NCI-H510A treated with DMSO at 0.1 percent for 48 hours (cell line): ENCODE measurements at places on chromosomes 12 and 14.

GRCh38 chr12:75656648-75657047 lies 145.2 kb upstream of the KRR1 start:
- no peak for DNase-seq

DNA sequence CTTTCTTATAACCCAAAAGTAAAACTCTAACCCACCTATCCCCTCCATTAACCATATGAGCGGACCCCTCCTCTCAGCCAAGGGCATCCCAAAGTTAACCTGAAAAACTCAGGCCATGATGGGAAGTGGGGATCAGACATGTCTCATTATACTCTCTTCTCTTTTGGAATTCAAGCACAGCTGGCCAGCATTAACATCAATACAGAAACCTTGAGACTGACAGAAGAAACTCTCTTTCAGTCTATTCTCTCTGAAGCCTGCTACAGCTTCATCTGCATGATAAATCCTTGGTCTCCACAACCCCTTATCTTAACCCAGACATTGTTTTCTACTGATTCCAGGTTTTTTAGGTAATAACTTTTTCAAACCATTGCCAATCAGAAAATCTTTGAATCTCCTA lies 17.5 kb upstream of the SLCO1B3 start:
- no peak for DNase-seq

- no peak for DNase-seq
Measured at GRCh38 chr12:2125651-2126522, 73.1 kb downstream of the CACNA1C start.

GRCh38 chr12:117022465-117022864 lies 76.8 kb downstream of the TESC start:
- no peak for DNase-seq

GRCh38 chr12:66176105-66176900 lies 6.5 kb upstream of the TMBIM4 start:
- DNase-seq = no peak

DNA sequence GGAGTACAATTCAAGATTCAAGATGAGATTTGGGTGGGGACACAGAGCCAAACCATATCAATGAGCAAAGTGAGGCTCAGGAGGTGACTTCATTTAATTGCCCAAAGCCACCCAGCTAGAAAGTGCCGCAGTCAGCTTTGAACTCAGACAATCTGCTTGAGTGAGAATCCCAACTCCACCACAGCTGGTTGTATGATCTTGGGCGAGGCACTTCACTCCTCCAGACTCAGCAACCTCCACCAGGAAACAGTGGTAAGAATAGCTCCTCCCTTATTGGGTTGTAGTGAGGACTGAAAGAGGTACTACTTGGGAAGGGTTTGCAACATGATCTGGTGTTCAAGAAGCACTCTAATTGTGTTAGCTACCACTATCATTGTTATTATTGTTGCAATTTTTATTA lies 129.2 kb upstream of the RFLNA start:
- no peak for DNase-seq

GRCh38 chr12:56878010-56878339 lies 56.2 kb downstream of the SDR9C7 start:
- no peak for DNase-seq

DNA sequence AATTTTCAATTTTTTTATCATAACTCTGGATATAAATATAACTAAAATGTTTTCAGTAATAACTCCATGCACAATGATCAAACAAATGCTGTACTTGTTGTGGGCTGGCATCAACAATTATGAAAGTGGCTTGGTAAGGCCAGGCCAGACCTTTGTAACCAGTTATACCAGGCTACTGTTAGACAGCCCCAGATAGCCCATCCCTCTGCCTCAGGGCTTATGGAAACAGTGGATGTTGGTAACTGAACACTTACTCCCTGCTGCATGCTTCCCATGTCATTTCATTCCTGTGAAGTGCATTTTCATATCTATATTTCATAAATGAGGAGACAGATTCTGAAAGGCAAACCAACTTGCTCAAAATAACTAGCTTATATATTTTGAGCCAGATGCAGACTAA lies 195.0 kb downstream of the SYT1 start:
- DNase-seq = no peak

DNA sequence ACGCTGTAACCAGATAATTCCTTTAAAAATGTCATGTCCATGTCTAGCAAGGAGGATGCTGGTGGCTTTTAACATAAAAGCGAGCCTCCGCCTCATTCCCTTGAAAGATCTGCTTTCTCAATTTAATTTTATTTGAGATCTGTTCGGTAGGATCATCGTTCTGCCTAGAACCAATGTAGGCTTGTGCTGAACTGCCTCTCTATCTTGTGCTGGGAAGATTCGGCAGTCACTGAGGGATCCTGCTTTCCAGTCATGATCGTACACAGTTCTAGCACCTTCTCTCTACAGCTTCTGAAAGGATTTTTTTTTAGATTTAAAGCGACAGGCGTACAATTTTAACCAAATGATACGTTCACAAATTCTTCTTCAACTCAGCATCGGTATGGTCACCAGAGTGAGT lies 54.3 kb downstream of the PEBP1 start:
- DNase-seq = peak; percentile 62

- peak; percentile 92 for DNase-seq
Measured at GRCh38 chr12:64256166-64256800, 34.2 kb upstream of the KICS2 start.

- DNase-seq = no peak
Measured at GRCh38 chr12:43917896-43918295, 82.0 kb downstream of the TMEM117 start.

- peak; percentile 9 for DNase-seq
Measured at GRCh38 chr14:86166541-86166940, 636.6 kb downstream of the FLRT2 start.

GRCh38 chr14:68998062-68998461 lies 19.0 kb upstream of the ACTN1 start:
- no peak for DNase-seq

DNA sequence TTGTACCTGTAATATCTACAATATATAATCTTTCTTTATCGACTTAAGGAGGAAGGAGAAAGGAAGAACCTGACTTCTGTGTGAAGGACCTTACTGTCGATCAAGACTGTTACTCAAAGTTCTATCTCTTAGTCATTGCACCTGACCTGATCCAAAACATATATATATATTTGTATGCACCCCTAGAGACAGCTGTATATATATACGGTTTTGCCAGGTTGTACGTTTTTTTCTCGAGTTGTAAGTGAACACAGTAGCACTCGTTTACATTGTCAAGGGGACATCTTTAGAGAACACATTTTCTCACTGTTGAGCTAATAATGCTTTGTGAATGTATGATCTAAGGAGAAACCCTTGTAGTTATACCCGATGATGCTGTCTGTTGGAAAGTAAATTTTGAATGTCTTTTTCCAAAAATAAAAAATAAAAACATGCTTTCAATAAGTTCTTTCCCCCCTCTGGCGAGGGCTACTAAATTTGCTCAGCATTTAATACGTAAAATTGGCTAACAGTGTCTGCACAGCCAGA lies 536 bp upstream of the SLC35E3 start:
- DNase-seq = no peak

- DNase-seq = no peak
Measured at GRCh38 chr12:93552427-93552826, 20.0 kb upstream of the SOCS2 start.

DNA sequence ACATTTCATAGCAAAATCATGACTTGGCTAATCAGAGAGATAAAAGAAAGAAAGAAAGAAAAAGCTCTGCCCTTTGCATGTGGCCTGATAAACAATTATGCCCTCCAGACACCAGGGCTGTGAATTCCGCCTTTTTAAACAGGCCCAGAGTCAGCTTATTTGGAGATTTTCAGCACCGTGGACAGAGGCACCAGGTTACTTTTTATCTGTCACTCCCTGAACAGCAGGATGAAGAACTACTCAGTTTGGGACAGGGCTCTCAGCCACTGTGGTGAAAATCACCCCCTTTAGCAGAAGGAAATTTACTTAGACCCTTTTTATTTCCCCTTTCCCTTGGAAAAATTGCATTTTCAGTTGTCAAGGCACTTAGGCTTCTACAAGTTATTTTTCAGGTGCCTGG lies 359.9 kb downstream of the NRXN3 start:
- no peak for DNase-seq

DNA sequence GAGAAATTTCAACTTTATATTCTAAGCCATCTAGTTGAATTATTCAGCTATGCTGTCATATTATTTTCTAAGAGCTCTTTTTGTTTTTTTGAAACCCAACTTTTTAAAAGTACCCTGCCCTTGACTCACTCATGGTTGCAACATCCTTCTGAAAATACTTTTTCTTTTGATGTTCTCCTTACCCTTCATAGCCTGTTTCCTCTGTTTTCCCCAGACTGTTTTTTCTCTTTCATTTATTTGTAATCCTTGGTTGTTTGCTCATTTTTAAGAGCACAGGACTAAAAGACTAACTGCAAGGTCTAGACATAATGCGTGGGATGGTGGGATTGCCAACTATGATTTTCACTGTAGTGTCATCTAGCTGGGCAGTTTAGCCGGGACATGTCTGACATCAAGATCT lies 21.2 kb upstream of the CDKL1 start:
- no peak for DNase-seq

- no peak for DNase-seq
Measured at GRCh38 chr12:11795913-11796459, 146.5 kb downstream of the ETV6 start.

DNA sequence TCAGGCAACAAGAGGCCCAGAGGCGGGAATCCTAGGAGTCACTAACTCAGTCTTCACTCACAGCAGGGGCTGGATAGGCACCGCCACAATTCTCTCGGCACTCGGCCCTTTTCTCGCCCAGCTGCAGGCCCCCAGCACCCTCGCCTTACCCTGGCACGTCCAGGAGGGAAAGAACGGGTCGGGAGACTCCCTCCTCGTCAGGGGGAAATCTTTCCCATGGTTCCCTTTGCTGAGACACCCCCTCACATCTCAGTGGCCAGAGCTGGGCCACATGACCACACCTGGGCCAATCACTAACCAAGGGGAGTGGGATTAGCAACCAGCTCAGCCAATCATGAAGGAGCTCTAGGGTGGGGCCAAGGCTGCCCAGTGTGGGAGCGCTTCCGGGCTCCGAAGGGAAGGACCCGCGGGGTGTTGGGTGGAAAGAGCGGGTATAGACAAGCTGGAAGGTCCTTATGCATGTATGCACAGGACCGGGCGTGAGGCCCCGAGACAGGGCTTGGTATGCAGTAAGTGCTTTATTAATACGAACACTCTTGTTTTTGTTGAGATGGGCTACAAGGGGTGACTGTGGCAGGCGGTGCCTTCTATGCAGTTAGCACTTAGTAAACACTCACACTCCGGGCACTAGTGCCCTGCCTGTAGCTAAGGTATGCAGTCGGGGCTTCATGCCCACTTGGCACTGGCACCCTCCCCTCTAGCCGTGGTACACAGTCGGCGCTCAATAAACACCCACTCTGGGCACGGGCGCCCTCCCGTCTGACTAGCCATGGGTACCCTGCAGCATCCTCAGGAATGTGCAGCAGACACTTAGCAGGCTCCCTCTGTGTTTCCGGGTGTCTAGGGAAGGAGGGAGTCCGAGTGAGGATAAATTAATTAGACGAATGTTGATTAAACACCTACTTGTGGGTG lies 40.3 kb downstream of the ADGRD1 start:
- DNase-seq = no peak

GRCh38 chr14:79333198-79333546 lies 878.1 kb downstream of the DIO2 start:
- DNase-seq = no peak

GRCh38 chr12:8823565-8824300 lies 1.3 kb downstream of the A2ML1 start:
- no peak for DNase-seq

DNA sequence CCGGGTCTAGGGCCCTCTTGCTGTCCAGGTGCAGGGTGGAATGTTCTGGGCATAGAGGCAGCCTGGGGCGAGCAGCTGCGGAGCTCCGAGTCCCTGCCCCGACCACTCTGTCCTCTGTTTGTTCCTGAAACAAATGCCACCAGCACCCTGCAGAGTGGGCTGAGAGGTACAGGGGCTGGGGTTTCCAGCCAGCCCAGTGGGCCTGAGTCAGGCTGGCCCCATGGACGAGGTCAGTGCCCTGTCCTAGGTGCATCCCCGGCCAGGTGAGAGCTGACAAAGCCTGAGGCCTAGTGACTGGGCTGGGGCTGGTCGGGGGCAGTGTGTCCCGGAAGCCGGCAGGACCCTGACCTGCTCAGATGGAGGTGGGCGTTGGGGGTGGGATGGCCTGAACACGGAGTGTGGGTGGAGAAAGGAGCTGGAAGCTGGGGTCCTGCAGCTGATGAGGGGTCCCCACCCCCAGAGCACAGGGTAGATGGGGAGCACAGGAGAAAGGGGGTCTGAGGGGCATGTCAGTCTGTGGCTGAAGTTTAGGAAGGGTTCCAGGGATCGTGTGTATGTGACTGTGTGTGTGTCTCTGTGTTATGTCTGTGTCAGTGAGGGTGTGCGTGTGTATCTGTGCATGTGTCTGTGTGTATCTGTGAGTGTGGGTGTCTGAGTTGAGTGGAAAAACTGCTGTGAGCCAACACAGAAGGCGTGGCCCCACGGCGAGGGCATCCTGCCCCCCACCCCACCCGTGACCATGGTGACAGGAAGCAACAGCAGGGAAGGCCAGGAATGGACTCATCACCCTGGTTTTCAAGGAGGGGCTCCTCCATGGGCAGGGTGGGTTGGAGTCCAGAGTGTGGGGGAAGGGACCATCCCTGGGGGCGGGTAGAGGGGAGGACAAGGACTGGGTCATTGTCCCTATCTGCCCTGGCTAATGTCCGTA lies 2.4 kb upstream of the CRIP1 start:
- no peak for DNase-seq

DNA sequence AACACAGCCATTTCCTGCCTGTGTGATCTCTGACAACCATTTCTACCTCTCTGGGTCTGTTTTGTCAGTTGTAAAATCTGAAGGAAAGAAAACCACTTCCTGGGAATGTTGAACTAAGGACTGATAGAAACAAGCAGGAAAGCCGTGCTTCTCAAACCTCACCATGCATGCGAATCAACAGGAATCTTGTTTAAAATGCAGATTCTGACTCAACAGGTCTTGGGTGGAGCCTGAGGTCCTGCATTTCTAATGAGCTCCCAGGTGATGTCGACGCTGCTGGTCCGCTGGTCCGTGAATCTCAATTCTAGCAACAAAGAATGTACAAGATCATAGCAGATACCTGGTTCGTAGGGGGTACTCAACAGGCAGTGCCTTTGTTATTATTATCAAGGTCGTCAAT lies 38.0 kb upstream of the GPATCH2L start:
- DNase-seq = no peak

GRCh38 chr14:90382491-90383125 lies 14.2 kb upstream of the CALM1 start:
- DNase-seq = peak; percentile 64

GRCh38 chr14:102957222-102957621 lies 34.8 kb downstream of the AMN start:
- no peak for DNase-seq

DNA sequence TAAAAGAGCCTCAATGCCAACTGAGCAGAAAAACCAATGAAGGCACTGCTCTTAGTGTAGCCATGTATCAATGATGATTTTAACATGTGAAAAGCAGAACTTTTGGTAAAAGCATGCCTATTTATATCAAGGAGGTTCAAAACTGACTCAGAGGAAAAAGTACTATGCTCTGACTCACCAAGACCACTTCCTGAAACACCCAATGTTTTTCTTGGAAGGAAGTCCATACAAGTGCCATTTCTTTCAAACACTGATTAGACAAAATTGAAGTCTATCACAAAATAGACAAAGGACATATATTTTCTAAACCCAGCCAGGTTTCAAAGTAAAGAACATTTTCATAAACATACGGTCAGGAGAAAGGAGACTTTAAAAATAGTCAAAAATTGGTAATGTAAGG lies 88.6 kb downstream of the EPS8 start:
- DNase-seq = no peak
